ENCODE measurements at places on chromosomes 11 and 22. TPM values are rescaled to one million over a fixed set of nuclear protein-coding genes. Genes with fewer than 3 reads are reported as not detected.

The TEX54 gene
- not detected for total RNA-seq

The TTC36 gene
- 0.59 TPM for total RNA-seq

The MS4A14 gene
- not detected for total RNA-seq

The KRTAP5-1 gene
- total RNA-seq: not detected

The SLC5A1 gene
- total RNA-seq: not detected

The HSD17B12 gene
- total RNA-seq: 90.7 TPM

The USH1C gene
- total RNA-seq: not detected

The TMEM121B gene
- 0.09 TPM for total RNA-seq

The TYMP gene
- 17.9 TPM for total RNA-seq

The ANO9 gene
- total RNA-seq: not detected

The HTR3B gene
- total RNA-seq: not detected

The LIMK2 gene
- 174 TPM for total RNA-seq

The TMEM135 gene
- 18.4 TPM for total RNA-seq

The TMEM191C gene
- total RNA-seq: 0.30 TPM

The NXPE4 gene
- total RNA-seq: not detected

The CNGA4 gene
- not detected for total RNA-seq

The C1QTNF4 gene
- 0.05 TPM for total RNA-seq

The ZFPL1 gene
- 23.5 TPM for total RNA-seq

The GSTT2 gene
- not detected for total RNA-seq

The OR5B21 gene
- not detected for total RNA-seq

The NAV2 gene
- 22.2 TPM for total RNA-seq

The OR5P2 gene
- not detected for total RNA-seq

The FAM227A gene
- total RNA-seq: 4.0 TPM

The GUCY1A2 gene
- total RNA-seq: 0.18 TPM

The KCNQ1 gene
- total RNA-seq: not detected

The CENPM gene
- 7.6 TPM for total RNA-seq

The VWA5A gene
- total RNA-seq: 2.9 TPM

The OR2AG1 gene
- total RNA-seq: not detected
